ENCODE measurements at places on chromosomes 12 and 14. TPM values are rescaled to one million over a fixed set of nuclear protein-coding genes. Genes with fewer than 3 reads are reported as not detected.

- no peak for DNase-seq
These were observed 100.2 kb downstream of the DICER1 start for GRCh38 chr14:95057147-95057546.

GRCh38 chr12:27429606-27430005, 16.9 kb upstream of the SMCO2 start:
- no peak for DNase-seq

DNA sequence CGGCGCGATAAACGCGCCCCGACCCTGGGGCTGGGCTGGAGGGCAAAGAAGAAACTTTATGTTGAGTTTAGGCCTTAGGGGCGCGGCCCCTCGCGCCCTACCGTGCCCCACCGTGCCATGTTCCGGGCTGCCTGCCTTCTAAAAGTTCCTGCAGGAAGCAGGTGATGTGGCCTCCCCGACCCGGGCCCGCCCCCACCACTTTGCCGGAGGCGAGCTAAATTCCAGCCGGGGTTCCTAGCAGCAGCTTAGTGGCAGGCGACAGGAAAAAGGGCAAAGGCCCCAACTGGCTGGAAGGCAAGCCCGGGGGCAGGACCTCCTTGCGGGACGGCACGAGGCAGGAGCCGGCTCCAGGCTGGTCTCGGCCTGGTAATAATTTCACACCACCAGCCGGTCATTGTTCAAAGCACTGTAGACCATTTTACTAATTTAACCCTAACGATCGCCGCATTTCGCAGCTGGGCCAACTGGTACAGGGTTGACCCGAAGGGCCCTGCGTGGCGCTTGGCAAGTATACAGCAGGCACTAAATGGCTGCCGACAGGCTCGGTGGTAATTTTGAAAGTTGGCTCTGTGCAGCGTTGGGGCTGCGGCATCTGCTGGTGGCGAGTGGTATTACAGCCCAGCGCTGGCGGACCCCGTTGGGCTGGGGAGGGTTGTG, 895 bp upstream of the CCDC88C start:
- DNase-seq = peak; percentile 57

GSG1 gene
- total RNA-seq = not detected

GRCh38 chr14:91477388-91477787, 32.7 kb downstream of the PPP4R3A start:
- no peak for DNase-seq

DNA sequence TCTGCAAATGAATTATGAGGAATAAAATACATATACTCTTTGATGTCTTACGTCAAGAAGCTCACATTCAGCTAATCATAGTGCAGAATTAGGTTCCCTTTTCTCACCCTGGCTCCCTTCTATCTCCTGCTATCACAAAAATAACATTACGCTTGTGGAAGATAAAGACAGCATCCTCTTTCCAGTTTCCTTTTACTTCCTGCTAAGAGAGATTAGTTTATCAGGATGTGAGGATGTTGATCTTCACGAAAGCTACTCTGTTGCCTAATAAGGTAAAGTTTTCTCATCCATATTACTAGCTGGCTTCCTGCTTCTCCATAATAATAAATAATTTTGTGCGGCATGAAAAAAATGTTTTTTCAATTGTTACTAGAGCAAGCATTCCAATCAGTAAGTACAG, 217.7 kb upstream of the DCN start:
- no peak for DNase-seq

GRCh38 chr12:4270016-4270830, 3.3 kb upstream of the CCND2 start:
- DNase-seq = no peak
